Hindlimb muscle (tissue), 1 donor: ENCODE measurements at places on chromosomes 11 and 22.

GRCh38 chr22:39748877-39749276 lies 144.7 kb downstream of the ENTHD1 start:
- no peak for DNase-seq

DNA sequence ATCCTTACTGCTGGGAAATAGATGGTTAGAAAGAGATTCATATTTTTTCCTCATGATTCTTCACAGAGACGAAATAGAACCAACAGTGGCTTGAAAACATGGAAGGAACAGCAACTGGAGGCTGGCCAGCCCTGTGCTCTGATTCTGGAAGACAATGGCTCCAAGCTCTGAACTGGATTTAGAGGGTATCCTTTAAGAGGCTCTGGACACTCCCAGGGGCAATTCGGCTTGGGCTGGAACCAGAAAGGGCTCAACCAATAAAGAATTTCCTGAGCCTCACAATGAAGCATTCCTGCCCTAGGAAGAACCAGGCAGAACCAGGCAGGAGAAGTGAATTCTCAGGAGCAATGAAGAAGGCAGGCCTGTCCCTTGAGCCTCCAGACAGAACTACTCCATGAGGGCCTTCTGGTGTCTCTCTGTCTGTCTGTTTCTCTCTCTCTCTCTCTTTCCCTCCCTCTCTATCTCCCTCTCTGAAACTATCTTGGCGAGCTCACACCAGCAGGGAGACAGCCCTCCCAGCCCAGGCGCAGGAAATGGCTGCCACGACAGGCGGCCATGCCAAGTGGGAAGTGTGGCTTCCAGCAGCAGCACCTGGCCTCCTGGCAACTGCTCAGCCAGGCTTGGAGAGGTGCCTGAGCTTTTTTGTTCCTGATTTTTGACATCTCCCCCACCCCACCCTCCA lies 93.3 kb downstream of the RCN1 start:
- DNase-seq, result peak; percentile 15

- no peak for DNase-seq
Measured at GRCh38 chr11:46390331-46391171, 1.0 kb downstream of the CHRM4 start.

- DNase-seq, result no peak
Measured at GRCh38 chr22:25403811-25404471, 160.5 kb upstream of the GRK3 start.

GRCh38 chr11:67745181-67745726 lies 70.8 kb upstream of the ALDH3B2 start:
- DNase-seq, result no peak

DNA sequence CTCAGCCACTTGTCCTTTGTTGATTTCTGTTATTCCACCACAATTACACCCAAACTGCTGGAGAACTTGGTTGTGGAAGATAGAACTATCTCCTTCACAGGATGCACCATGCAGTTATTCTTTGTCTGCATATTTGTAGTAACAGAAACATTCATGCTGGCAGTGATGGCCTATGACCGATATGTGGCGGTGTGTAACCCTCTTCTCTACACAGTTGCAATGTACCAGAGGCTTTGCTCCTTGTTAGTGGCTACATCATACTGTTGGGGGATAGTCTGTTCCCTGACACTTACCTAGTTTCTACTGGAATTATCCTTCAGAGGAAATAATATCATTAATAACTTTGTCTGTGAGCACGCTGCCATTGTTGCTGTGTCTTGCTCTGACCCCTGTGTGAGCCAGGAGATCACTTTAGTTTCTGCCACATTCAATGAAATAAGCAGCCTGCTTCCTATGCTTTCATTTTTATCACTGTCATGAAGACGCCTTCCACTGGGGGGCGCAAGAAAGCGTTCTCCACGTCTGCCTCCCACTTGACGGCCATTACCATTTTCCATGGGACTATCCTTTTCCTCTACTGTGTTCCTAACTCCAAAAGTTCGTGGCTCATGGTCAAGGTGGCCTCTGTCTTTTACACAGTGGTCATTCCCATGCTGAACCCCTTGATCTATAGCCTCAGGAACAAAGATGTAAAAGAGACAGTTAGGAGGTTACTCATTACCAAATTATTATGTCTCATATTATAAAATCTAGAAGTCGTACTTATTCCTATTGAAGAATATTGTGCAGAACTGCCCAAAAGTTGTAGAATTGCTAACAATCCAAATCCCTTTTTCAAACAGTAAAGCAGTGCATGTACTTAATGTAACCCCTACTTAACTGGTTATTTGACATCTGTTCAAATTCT lies 53.2 kb downstream of the OR4C6 start:
- no peak for DNase-seq

GRCh38 chr11:23780231-23780630 lies 716.6 kb upstream of the LUZP2 start:
- no peak for DNase-seq

DNA sequence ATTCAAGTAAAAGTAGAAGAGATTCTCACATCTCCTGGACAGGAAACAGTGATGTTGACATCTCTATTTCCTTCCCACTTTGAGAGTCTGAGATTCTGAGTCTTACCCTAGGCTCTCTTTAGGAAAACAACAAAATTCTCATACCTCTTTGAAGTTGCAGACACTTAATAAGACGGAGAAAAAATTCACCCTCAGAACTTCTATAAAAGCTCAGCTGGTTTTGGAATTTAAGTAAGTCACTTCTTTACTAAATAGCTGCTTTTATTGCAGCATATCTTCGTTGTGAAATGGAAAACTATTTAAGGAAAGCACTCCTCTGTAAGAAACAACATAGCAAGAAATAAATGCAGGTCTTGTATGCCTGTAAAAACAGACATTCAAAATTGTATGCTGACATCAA lies 79.1 kb downstream of the MSANTD4 start:
- DNase-seq, result no peak

DNA sequence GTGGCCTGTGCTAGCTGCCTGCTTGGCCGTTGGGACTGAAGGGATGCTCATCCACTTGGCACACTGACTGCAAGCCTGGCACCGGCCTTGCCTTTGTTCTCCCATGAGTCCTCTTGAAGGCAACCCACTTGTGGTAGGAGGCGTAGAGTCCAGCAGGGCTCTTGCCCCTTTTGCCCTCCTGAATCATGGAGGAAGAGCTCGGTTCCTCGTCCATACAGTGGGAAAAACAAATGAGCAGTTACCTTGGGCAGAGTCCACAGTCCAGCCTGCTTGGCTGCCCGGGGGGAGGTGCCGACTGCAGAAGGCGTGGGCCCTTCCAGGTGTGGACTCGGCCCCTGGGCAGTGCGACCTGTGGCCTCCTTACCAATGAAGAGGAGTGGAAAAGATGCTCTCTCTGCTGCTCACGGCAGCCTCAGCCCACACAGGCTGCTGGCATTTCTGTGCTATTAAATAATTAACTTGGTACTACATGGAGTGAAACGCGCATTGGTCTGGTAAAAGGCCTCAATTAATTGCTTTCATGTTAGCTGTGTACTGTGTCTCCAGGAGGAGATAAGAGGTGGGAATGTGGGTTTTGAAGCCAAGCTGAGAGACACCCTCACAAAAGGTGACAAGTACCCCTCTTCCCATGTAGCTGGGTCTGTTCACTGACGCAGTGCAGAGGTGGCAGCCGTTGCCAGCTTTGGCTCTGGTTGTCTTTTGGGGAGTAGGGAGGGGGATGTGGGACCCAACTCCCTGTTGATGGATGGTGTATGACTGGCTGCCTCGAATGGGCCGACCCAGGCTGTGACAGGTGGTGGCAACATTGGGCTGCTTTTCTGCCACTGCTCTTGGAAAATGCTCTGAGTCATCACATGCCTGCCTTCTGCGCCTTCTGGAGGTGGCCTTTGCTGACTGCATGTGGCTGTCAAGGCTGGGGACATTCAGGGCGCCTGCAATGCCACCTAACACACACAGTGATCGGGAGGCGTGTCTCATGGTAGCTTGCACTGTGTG lies 26.8 kb upstream of the B3GAT1 start:
- no peak for DNase-seq

GRCh38 chr11:19735909-19736498 lies 23.4 kb downstream of the NAV2 start:
- no peak for DNase-seq

DNA sequence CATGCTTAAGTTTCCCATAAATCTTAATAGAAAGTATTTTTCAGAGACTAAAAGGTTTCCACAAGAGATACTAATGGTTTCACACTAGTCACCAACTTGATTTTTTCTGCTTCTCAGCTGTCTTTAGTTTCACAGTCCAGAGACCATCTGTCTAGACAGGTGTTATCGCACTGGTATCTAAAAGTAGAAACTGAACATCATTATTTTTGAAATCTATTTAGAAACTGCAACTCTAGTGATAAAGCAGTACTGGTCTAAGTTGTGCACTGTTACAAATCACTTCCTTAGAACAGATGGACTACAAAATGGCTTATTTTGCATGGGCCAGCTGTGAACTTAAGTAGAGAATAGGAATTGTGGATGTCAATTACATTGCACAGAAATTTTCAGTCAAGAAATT lies 78.0 kb downstream of the CNTN5 start:
- no peak for DNase-seq

DNA sequence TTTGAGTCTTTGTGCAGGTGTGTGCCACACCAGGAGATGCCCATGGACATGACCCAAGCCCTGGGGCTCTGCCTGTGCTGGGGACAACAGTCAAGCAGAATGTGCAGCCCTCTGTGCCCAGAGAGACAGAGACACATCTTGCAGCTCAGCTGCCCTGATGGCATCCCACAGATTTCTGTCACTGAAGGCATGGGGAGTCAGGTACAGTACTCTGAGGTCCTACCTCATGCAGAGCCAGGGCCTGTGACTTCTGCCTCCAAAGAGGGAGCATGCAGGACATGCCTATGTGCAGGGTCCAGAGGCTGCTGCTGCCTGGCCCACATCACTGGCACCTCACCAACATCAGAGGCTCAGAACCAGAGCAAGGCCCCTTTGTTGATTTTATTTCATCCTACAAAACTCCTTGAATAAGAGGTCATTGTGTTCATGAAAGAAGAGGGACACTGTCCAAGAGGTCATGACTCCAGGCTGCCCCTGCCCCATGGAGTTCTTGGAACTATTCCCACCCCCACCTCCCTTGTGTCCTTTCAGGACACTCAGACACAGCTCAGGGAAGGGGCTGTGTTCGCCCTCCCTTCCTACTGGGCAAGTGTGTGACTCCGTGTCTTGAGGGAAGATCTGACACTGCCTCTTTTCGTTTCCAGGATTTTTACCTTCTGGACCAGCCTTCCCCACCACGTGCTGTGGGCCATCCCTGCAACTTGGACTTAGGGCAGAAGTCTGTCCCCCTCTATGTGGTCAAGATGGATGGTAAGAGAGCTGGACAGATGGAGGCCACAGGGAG lies 62.3 kb downstream of the BTG4 start:
- no peak for DNase-seq

DNA sequence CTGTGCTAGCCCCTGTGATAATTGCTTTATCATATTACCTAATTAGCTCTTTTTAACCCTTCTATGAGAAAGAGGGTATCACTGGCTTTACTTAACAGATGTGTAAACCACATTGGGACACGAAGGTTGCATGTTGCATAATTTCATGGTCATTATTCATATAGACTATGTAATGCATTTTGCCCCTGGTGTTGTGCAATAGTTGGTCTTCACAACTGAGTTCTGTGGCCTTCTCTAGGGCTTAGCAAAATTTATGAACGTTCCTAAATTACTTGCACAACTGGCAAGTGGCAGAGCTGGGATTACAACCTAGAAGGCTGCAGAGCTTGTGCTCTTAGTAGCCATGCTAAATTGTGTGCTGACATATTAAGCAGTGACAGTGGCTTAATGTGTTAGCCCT lies 34.6 kb upstream of the PDGFD start:
- DNase-seq, result no peak

DNA sequence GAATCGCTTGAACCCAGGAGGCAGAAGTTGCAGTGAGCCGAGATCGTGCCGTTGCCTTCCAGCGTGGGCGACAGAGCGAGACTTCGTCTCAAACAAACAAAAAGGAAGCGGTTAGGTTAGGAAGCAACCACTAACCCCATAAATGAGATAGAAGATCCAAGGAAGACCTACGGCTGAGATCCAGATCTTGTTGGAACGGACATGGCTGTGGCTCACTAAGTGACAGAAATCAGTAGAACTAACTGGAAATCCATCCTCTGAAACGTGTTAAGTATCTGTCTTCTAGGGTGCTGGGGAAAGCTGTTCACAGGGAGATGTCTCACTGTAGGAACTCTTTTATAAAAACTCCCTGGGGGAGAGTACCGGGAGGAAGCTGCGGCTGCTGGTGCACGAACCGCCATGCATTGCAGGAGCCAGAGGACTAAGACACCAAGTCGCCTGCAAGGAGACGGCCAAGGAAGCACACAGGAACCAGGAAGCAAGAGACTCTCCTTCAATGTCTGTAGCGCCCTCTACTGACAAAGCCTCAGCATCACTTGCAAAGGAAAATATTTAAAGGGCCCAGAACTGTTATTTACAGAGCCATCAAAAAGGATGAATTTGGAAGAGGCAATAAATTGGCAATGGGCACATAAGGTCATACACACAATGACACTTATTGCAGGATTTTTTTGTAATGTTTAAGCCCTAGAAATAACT lies 16.9 kb upstream of the SPTY2D1 start:
- no peak for DNase-seq

- no peak for DNase-seq
Measured at GRCh38 chr11:47258317-47258902, 614 bp downstream of the NR1H3 start.

GRCh38 chr22:41621099-41621910 lies at the start of gene XRCC6:
Gene XRCC6, plus strand, starts transcription at chr22:41621295. Its CDS starts 710 bp downstream, at chr22:41622005.
- DNase-seq, result peak; percentile 100

- no peak for DNase-seq
Measured at GRCh38 chr11:5531053-5531831, 14.7 kb upstream of the UBQLNL start.

- DNase-seq, result no peak
Measured at GRCh38 chr11:58796333-58796732, 48.2 kb downstream of the GLYATL2 start.

DNA sequence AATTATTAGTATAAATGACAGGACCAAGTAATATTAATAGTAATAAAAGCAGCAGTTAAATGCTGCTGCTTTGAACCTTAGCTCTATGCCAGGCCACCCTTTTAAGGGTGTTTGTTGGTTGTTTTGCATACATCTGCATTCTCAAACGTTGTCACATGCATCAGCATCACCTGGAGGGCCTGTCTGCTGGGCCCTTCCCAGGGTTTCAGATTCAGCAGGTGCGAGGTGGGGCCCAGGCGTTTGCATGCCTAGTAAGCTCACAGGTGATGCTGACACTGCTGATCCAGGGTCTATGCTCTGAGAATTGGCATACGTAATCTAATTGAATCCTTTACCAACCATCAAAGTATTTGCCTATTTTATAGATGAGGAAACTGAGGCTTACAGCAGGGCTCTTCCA lies 246.5 kb downstream of the CADM1 start:
- no peak for DNase-seq

- DNase-seq, result no peak
Measured at GRCh38 chr11:77771135-77771534, 49.4 kb downstream of the RSF1 start.
